ENCODE measurements at places on chromosomes 4 and X.
A peak's percentile ranks its signal among the peaks of the same experiment; 100 is the strongest.

- peak; percentile 19 for DNase-seq
Observed at GRCh38 chr4:57672846-57673433, 562.8 kb upstream of the IGFBP7 start.

- no peak for DNase-seq
Observed at GRCh38 chr4:56976283-56976836, 1.0 kb downstream of the NOA1 start.

DNA sequence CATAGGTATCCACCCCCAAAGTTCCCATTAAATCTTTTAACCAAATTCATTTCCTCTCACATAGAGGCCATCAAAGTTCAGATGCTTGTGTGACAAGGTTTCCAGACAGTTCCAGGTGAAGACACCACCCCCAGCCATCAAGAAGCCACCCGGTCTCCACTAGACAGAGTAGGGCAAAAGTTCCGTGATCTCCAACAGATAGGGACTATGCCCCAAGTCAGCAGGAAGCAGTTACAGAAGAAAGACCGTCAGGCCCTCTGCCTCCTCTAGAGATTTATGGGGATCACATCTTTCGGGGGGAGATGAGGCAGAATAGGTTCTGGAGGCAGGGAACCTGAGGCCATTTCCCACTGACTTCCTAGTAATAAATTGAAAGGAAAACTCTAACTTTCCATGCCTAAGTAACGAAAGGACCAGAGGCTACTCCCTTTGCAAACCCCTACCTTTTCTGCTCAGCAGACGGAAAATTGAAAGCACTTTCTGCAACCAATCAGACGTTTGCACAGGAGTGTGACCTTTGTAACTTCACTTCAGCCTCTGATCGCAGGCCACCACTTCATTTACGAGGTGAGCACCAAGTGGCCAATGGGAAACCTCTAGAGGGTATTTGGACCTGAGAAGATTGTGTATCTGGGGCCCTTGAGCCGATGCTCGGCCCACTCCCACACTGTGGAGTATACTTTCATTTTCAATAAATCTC lies 18.5 kb upstream of the ZNF280C start:
- no peak for DNase-seq

DNA sequence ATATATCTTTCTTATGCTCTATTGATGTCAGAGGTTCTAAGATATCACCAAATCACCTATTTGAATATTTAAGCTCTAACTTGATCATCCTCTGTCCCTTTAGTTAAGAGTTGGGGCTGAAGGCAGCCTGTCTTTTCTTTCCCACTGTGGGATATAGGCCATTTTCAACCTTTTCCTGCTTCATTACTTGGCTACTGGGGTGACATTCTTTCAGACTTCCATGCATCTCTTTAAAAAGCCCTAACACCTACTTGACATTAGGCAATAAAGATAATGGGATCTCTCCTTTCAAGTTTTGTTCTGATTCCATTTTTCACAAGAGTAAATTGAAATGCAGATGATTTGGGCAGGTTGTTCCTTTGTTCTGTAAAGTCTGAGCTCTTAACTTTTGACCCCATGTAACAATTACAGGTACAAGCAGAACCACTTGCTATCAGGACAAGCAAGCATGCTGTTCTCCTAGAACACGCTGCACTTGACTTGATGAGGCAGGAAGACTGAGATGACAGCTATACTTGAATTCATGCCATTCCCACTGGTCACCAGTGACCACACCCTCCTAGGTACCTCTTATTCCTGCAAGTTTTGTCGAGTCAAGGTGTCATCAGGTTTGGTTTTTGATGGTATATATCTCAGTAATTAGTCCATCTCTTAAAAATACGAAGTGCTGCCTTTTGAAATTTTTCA lies 18.2 kb downstream of the HOPX start:
- no peak for DNase-seq

- no peak for DNase-seq
Observed at GRCh38 chr4:118417325-118417724, 64.5 kb upstream of the PRSS12 start.

DNA sequence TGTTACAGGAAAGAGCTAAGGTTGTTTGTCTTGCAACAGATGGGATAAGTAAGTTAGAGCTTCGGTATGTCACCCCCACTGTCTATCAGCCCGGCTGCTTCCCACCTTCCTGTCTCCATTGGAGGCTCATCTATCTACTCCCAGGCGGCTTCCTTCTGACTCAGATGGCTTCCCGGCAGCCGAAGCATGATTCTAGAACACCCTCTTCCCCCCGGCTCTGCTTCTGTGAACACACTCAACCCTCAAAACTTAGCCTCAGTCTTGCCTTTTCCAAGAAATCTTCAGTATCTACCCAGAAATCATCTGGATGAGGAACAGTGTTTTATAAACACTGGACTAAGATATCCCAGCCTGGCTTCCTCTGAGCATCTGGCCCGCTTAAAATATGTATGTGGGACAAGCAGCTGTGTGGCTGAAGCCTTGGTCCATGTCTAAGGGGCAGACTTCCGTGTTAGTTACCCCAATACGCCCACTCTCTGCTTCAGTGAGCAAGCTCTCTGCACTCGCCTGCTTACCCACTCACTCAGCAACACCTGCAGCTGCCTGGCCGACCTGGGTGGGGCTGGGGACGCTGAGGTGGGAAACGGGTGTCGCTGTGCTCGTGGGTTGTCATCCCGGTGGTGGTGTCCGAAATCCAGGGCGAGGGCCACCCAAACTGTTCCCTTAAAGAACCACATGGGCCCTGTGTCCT lies 12.0 kb upstream of the SLC2A9 start:
- no peak for DNase-seq

DNA sequence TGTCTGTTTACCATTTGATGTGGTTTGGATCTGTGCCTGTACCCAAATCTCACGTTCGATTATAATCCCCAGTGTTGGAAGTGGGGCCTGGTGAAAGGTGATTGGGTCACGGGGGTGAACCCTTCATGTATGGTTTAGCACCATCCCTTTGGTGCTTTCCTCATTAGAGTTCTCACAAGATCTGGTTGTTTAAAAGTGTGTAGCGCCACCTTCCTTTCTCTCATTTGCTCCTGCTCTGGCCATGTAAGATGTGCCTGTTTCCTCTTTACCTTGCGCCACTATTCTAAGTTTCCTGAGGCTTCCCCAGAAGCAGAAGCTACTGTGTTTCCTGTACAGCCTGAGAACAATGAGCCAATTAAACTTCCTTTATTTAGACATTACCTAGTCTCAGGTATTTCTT lies 610.7 kb upstream of the ADGRL3 start:
- no peak for DNase-seq

DNA sequence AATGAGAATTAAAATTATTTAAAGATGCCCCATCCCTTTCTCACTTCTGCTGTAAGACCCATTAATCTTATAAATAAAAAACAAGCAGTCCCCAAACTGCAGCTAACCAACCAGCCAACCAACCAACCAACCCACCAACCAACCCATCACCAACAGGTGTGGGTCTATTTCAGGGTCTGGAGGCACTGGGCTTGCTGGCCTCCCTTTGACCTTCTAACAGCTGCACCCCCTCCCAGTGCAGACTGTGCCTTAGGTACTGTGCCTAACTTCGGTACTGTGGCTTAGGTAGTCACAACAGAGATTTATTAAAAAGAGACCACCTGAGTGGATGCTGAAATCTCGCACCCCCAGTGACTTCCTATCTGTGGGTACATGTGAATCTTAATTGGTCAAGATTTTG lies 128.1 kb downstream of the SORBS2 start:
- DNase-seq, result no peak

GRCh38 chr4:65391382-65391781 lies 278.9 kb downstream of the EPHA5 start:
- no peak for DNase-seq

DNA sequence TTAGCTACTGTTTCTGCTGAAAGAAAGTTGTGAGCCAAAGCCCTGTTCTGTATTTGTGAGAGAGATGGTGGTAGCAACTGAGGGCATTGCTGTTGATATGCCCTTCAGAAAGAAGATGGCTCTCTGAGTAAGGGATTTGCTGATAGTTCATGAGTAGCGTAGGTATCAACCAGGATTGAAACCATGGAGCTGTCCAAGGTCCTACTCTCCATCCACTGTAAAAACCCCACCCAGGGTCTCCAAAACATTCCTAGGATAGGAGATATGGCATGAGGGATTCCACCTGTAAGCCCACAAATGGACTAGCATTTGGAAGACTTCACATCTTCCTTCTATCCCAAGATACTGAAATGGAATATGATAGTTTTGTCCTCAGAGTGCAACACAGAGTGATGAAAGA lies 277.1 kb upstream of the PRKX start:
- DNase-seq, result no peak

- no peak for DNase-seq
Observed at GRCh38 chrX:44989995-44990770, 117.2 kb downstream of the KDM6A start.

GRCh38 chrX:154352466-154352865 lies 22.0 kb downstream of the FLNA start:
- no peak for DNase-seq

- DNase-seq, result no peak
Observed at GRCh38 chr4:139740121-139740520, 74.5 kb downstream of the MGST2 start.

- DNase-seq, result no peak
Observed at GRCh38 chr4:59608466-59608865, 1591.7 kb upstream of the ADGRL3 start.

DNA sequence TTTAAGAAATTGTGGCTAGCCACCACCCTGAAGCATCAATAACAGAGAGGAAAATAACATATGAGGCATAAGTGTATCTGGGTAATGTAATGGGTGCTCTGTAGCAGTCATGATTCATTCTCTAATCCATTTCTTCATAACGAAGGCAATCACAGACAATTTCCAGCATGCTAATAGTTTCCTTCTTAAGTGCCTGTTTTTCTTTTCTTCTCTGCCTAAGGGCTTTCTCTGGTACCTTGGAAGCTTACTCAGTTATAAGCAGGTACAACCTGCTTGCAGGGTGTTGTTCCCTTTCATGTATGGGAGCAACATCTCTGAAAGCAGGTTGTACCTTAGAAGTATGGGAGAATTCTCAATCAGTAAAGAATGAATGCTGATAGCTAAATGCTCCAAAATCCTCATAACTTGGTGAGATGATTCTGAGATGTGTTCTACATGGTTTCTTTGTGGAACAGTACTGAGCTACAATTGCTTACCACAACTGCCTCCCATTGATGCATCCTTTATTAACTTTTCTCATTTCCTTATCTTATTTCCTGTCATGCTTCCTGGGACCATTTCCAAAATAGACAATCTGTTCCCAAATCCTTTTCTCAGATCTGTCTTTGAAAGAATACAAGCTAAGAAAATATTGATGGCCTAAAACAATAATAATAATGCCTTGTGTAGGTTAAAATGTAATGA lies 247.6 kb downstream of the PAPSS1 start:
- no peak for DNase-seq

GRCh38 chrX:17822351-17822750 lies 38.7 kb downstream of the RAI2 start:
- no peak for DNase-seq

DNA sequence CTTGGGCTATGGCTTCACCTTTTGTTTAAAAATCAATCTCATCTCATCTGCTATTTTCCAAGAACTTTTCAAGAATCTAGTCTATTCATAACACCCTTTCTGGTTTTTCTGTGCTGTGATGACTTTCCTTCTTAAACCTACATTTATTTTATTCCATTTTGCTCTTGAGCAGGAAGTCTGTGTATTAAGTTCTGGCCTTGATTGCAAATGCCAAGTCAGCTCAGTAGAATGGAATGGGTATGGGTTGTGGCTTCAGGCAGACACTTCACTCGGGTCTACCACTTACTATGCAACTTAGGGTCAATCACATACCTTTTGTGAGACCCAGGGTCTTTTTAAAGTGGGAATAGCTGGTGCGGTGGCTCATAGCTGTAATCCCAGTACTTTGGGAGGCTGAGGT lies 522.3 kb downstream of the TRIML1 start:
- no peak for DNase-seq

DNA sequence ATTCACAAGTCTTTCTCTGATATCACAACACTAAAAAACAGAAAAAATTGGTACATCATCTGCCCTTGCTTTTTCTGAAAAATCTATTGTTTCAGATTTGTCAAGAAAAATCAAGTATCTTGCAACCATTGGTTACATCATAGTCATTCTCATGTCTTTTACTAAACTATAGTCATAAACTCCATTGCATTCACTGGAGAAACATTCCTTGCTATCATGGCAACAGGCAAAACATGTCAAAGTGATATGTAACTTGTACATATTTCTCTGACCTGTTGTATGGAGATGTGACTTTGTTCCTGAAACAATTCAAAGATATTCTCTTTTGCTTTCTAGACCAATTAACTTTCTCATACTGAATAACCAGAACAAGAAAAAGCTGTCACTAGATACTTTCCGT lies 121.9 kb upstream of the ANK2 start:
- DNase-seq, result no peak

- no peak for DNase-seq
Observed at GRCh38 chr4:17809667-17810066, 890 bp downstream of the DCAF16 start.

GRCh38 chr4:85722807-85723206 lies 247.9 kb downstream of the ARHGAP24 start:
- no peak for DNase-seq

- no peak for DNase-seq
Observed at GRCh38 chr4:78345237-78345636, 206.3 kb upstream of the ANXA3 start.

DNA sequence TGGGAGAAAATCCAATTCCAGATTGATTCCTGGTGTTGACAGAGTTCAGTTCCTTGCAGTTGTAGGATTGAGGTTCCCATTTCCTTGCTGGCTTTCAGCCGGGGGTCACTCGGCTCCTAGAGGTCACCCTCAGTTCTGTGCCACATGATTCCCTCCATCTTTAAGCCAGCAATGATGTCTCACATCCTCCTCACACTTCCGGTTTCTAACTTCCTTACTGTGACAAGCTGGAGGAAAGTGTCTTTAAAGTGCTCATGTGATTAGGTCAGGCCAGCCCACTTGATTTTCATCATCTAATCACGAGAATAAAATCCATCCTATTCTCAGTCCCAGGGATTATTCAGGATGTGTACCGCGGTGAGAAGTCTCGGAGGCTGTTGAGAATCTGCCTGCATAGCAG lies 19.4 kb upstream of the SMIM31 start:
- no peak for DNase-seq

GRCh38 chr4:120771907-120772306 lies 150.6 kb downstream of the PRDM5 start:
- DNase-seq, result no peak

- no peak for DNase-seq
Observed at GRCh38 chr4:8688041-8688907, 95.7 kb downstream of the CPZ start.

- DNase-seq, result no peak
Observed at GRCh38 chr4:112818594-112818965, 181.6 kb downstream of the LARP7 start.

DNA sequence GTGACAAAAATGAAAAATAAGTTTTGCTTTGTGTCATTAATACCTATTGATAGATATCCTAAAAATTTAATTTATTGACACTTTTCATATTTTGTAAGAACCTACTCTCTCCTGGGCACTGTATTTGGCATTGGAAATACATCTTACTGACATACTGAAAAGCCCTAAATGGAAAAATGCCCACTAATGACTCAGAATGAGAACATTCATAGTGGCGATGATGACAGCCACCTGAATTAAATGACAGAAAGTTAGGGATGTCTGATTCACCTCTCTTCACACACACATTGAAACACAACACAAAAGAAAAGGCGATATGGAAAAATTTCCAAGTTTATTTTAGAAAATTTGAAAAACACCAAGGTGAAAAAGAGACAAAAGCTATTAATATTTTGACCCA lies 992.3 kb downstream of the STPG2 start:
- DNase-seq, result no peak
